ENCODE measurements at places on chromosomes 2 and 18. TPM values are rescaled to one million over a fixed set of nuclear protein-coding genes. Genes with fewer than 3 reads are reported as not detected.

Gene XPO1
- total RNA-seq = 297 TPM

DNA sequence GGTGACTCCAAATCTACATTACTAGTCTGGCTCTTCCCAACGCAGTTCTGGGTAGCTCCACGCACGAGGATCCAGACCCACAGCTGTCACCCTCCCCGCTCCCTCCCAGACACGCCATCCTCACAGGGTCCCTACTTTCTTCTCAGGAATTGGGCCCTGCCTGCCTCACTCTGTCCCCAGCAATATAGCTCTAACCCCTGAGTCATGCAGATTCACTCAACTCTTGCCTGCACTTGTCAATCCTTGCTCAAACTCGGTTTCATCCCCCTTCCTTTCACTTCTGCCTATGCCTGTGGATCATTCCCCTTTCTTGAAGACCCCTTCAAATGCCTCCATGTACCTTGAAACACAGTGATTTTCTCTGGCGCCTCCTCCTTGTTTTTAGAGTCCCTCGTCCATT lies 5.0 kb downstream of the ST8SIA5 start:
- DNase-seq = no peak

DNA sequence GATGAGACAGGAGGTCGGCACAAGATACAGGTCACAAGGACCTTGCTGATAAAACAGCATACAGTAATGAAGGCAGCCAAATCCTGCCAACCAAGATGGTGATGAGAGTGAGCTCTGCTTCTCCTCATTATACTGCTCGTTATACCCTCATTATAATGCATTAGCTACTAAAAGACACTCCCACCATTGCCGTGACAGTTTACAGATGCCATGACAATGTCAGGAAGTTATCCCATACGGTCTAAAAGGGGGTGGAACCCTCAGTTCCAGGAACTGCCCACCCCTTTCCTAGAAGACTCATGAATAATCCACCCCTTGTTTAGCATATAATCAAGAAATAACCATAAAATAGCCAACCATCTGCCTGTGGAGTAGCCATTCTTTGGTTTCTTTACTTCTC lies 224.2 kb downstream of the RBM43 start:
- no peak for DNase-seq

DNA sequence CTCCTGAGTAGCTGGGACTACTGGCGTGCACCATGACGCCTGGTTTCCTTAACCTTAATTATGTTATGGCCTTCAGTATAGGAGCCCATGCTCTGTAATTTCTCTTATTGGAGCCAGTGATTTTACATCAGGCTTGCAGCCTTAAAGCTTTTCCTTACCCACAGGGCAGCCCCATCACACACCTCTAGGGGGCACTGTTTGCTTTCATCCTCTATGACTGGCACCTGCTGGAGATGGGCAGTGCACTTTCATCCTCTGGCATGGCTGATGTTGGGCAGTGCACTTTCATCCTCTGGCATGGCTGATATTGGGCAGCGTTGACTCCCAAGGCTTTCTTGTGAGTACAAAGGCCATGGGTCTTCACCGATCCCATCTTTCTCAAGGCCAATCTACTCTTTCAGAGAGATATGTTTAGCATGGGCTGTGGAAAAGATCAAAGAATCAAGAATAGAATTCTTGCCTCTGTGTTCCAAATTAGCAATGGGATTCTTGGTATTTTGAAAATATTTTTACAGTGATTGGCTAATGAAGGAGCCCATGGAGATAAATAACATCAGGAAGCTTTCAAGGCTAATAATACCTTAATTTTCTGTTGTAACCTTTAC lies 80.7 kb upstream of the MEX3C start:
- peak; percentile 2 for DNase-seq

DNA sequence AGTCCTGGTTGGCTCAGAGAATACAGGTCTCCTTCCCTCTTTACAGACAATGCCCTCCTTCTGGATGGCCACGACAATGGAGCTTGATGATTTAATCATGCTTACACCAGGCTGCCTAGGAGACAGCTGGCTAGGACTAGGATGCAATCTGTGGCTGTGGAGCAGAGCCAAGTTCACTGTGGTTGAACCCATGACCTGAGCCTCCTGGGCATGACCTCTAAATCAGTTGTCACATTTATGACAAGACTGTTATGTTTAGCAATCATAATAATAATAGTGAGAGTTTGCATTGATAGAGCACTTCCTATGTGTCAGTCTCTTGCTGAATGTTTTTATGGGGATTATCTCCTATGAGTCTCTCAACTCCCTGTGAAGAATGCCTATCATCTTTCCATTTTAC lies 244.1 kb downstream of the ICOS start:
- no peak for DNase-seq

DNA sequence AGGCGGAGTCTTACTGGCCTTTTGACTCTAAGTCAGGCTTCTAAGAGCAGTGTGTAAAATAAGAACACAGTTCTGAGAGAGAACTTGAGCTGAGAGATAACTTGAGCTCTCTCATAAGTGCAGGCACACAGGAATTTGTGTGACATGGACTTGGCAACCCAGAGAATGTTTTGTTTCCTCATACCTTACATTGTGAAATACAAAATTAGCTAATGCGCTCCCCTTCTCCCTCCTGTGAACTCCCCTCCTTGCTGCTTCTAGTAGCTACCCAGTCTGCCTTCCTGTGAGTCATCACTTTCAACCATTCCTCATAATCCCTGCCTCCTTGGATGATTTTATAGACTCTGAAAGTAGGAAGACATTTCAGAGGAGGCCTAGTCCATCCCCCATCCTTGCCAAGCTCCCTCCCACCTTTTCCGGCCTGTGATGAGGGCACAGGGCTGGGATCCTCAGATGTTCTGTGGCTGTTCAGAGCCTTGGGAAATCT lies 22.6 kb downstream of the FER1L5 start:
- peak; percentile 94 for DNase-seq

DNA sequence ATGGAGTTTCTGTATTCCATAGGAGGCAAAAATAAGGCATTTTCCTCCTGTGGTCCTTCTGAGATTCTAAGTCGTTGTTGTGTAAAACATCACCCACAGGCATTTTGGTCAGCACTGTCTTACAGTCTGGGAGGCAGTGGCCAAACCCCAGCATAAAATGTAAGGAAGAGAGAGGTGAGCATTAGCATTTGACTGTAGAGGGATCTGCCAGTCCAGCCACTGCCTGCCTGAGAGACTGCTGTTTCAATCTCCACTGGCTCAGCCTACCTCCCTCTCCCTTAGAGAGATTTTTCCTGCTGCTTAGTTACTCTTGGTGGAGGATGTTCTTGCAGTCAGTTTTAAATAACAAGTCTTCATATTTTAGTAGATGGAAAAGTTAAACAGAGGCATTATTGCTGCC lies 77.0 kb downstream of the ARHGEF33 start:
- no peak for DNase-seq

Data from RPMI7951 (cell line).